ENCODE measurements at places on chromosomes 1 and 21. TPM values are rescaled to one million over a fixed set of nuclear protein-coding genes. Genes with fewer than 3 reads are reported as not detected.

GRCh38 chr1:32701421-32701911, 1.1 kb downstream of the SYNC start:
- DNase-seq, result no peak

GRCh38 chr1:10428984-10429383, 1.2 kb upstream of the CENPS start:
- no peak for DNase-seq

- DNase-seq, result no peak
These were observed 83.8 kb downstream of the HSF2BP start for GRCh38 chr21:43575473-43575844.

GRCh38 chr1:36951292-36951750, 83.0 kb downstream of the GRIK3 start:
- no peak for DNase-seq

The XCL2 gene
- not detected for total RNA-seq

- no peak for DNase-seq
These were observed 27.0 kb downstream of the PROX1 start for GRCh38 chr1:214014730-214015129.

The RC3H1 gene
- 39.4 TPM for total RNA-seq

DNA sequence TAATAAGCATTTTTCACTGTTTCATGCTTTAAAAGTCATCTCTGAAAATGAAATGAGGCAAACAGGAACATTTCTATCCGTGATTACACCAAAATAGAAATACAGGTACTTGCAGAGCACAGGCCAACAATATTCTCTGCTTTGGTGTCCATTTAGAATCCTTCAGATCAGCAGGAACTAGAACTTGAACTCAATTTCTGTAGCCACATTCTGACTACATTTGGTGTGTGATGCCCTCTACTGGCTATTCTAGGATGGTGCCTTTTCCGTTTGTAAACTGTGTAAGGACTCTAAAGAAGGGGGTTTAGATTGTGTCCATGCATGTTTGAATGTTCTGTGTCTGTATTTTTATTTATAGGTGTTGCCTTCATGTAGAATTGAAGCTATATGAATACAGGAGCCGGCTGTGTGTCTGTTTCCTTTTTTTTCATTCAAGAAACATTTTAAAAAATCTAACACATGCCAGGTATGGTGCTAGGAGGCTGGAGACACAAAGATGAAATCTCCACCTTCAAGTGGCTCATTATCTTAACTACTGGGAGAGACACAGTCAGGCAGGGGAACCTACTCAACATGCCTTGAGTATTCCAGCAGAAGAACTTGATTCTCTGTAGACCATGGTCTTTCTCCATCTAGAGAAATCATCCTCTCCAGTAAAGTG, 7.6 kb upstream of the ZNF326 start:
- no peak for DNase-seq

The NTMT2 gene
- not detected for total RNA-seq

The TNFRSF25 gene
- 29.4 TPM for total RNA-seq

The ST6GALNAC3 gene
- 24.7 TPM for total RNA-seq

GRCh38 chr1:1922956-1923833, 4.1 kb upstream of the TMEM52 start:
- DNase-seq, result no peak

DNA sequence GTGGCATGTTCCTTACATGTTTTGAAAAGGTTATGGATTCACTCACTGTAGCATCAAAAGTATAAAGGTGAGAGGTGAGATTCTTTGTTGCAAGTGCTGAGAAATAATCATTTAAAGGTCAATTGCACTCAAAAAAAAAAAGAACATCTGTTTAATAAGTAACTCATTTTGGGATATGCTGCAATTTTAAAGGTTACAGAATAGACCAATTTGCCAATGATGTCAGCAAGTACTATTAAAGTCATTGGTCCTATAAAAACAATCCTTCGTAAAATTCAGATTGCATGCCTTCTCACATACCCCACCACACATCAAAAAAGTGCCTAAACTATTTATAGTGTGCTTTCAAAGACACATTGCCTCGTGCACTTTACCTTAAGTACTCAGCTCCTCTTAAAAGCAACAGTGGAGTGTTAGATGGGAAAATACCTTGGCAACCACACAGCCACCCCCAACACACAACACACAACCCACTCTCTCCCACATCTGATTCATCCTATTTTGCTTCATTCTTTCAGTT, 218.2 kb upstream of the ADGRL2 start:
- DNase-seq, result no peak

DNA sequence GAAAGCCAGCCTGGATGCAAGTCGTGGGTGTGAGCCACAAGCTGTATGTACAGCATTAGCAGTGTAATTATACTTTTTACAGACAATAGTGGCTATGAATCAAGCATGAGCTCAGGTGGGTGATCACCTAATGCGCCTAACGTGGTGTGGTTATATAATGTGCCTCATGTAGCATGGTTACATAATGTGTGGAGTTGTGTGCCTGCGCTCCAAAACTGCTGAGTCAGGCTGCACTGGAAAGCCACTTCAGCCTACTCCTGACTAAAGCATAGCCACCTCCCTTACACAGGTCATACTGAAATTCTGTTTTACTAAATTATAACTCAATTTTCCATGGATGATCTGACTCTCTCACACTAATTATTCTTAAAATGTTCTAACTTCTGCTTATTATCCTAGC, 69.8 kb downstream of the KCNT2 start:
- DNase-seq, result no peak

GRCh38 chr21:34647555-34647954, 21.2 kb upstream of the CLIC6 start:
- DNase-seq, result no peak

- no peak for DNase-seq
These were observed 14.4 kb downstream of the ZBTB17 start for GRCh38 chr1:15961492-15961891.

DNA sequence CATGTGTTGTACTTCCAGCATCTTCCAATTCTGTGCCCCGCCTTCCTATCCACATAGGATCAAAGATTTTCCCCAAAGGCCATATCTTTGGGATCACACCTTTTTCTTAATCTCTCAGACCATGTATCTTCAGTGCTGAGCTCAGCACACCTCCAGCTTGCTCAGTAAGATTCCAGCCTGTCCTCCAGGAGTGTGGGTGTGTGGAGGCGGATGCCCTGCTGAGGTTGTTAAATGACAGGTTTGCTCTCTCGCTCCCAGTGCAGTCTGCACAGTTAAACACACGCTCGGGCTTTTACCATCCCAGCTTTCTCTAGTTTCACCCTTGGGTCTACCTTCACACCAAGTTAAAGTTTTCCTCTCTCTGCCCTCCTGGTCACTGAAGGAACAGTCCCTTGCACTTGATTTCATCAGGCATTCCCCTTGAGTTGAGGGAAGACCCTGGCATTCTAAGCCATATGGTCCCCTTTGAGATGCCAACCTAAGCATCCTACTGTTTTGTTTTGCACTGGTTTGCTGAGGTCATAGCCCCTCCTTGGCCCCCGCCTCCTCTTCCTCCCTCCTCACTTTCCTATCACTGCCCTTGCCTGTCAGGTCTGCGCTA, 13.7 kb downstream of the MYOG start:
- no peak for DNase-seq

The OVAAL gene
- total RNA-seq, result not detected

DNA sequence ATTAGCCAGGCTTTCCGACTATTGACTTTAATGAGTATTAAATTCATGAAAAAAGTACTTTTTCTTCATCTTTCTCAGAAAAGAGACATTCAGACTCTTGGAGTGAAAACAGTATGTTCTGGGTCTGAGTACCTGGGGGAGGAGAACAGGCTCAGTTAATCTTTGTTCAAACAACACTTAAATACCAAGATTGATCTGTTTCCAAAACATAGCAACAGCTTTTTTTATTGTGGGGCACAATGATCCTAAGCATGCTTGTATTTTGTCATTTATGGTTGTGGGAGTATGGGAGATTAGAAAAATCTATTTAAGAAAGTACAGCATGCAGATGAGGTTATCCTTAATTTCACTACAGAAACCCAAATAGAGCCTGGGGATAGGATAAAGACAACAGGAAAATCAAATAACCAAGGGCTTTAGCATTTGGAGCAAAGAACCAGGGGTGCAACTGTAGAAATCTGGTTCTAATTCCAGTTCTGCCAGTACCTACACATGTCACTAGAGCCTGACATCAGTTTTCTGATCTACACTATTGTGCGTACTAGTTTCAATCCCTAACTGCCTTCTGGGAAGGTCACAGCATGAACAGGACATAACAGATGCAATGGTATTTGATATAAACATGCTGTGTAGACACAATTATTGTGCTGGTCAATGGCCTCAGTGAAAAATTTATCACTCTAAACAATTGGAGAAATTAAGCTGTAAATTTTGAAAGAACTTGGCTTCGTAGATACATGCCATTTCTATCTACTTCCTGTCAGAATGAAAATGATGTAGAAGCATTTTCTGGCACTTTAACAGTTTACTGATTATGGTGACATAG, 91.2 kb downstream of the KCNK1 start:
- DNase-seq, result no peak

DNA sequence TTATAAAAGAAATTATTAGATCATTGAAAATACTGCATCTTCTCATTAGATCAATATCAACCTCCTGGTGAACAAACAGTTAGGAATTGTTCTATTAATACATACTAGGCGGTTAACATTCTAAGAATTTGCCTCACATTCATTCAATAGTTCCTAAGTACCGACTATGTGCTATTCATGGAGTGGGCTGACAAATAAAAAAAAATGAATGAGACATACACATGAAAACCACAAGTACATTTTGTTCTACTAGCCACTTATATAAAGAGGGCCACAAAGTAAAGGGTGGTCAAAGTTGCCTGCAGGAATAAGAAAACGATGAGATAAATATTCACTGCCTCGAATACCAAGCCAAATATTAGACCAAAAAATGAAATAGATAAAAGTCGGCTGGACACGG, 294.4 kb downstream of the SDCCAG8 start:
- no peak for DNase-seq

The KRTAP10-6 gene
- not detected for total RNA-seq

The AGO3 gene
- total RNA-seq, result 20.1 TPM

- no peak for DNase-seq
These were observed 12.0 kb upstream of the ACTL8 start for GRCh38 chr1:17743008-17743647.

GRCh38 chr1:26094677-26095383, 16.8 kb upstream of the PDIK1L start:
- peak; percentile 71 for DNase-seq

GRCh38 chr1:151579436-151580225, 32.2 kb upstream of the SNX27 start:
- DNase-seq, result no peak

DNA sequence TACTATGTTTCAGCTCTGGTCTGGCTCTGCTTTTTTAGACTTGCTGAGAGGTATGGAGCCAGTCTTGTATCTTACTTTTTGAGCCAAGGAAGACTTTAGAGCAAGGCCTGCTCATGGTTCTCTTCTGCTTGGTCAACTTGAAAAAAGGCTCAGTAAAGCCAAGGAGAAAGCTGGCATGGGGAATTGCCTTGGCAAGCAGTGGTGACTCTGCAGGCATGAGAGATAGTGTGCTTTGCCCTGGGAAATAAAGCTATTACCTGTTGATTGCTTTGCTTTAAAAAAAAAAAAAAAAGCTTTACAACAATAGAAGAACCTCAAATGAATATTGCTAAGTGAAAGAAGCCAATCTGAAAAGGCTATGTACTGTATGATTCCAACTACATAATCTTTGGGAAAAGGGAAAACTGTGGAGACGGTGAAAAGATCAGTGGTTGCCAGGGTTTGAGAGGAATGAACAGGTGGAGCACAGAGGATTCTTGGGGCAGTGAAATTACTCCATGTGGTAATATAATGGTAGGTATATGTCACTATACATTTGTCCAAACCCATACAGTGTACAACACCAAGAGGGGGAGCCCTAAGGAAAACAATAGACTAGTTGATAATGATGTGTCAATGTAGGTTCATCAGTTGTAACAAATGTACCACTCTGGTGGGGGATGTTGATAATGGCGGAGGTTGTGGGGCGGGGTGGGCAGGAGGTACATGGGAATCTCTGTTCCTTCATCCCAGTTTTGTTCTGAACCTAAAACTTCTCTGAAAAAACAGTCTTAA, 87.6 kb downstream of the HMCN1 start:
- no peak for DNase-seq

GRCh38 chr1:198967566-198967965, 328.7 kb downstream of the PTPRC start:
- no peak for DNase-seq

DNA sequence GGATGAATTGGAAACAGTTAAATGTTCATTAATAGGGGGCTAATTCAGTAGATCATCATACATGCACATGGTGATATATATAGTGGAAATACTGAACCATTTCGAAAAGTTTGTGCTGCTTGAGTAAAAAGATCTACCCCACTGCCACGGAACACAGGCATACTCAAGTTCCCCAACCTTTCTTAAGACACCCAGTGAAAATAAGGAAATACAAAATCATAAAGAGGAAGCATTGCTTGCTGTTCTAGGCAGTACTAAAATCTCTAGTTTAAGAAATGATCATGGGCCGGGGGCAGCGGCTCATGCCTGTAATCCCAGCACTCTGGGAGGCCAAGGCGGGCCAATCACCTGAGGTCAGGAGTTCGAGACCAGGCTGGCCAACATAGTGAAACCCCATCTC, 37.6 kb upstream of the KIRREL1 start:
- no peak for DNase-seq

- no peak for DNase-seq
These were observed 92.7 kb downstream of the RGS2 start for GRCh38 chr1:192901500-192901899.

DNA sequence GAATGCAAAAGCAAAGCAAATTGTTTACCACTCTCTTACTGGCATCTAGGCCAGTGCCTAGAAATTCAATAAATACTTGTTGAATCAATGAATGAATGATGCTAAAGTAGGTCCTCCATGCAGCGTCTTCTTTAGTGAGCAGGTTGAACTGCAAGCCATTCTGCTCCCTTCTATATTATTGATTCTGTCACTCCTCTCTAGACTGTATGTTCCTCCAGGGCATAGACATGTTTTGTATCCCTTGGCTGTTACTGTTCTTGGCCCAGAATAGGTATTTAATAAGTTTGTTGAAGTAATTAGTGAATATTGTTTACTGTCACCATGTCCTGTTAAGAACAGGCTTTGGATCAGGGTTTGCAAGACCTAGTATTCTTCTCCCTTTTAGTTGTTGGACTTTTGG, 43.7 kb downstream of the OSBPL9 start:
- no peak for DNase-seq

- no peak for DNase-seq
These were observed 159.0 kb upstream of the COL6A1 start for GRCh38 chr21:45822429-45823099.

The CLCA4 gene
- 0.10 TPM for total RNA-seq

Measured in type B pancreatic cell (in vitro differentiated cells).